ENCODE measurements at places on chromosomes 7 and 10.

- no peak for DNase-seq
Observed at GRCh38 chr10:15137636-15138035, 30.9 kb downstream of the NMT2 start.

DNA sequence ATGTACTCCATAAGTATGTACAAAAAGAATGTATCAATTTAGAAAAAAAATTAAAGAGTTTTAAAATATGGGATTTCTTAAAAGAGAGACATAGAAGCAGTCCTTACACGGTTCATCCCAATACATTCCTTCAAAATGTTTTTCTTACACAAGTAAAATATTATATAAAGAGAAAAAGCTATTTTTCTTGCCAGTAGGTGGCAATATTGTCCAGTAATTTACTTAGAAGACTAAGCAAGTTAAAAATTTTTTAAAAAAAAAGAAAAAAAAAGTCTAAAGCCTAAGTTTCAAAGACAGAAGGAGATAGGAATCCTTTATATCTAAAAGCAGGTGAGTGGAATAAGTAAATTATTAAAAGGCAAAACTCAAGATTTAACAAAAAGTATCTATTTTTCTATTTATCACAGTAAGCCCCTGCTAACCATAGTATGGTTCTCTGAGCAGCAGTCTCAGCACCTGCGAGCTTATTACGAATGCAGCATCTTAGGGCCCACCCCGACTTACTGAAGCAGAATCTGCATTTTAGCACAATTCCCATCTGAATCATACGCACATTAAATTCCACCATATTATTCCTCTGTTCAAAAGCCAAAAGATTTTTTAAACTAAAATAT lies 240.6 kb downstream of the DGKI start:
- no peak for DNase-seq

DNA sequence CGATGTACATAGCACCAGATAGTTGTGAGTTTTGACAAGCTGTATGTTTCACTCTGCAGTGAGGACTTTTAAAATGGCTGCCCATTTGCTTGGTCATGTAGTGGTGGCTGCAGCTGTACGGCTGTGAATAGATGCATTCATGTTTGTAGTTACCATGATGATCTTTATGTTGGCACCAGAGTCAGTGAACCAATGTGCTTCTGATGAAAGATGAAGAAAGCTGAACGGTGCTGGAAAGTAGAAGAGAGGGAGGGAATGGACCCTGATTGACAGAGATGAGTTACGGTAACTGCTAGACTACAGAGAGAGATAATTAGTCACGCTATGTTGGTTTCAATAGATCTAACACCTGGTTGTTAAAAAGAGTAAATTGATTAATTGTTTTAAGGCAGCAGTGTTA lies 256.8 kb downstream of the CELF2 start:
- DNase-seq, result no peak

DNA sequence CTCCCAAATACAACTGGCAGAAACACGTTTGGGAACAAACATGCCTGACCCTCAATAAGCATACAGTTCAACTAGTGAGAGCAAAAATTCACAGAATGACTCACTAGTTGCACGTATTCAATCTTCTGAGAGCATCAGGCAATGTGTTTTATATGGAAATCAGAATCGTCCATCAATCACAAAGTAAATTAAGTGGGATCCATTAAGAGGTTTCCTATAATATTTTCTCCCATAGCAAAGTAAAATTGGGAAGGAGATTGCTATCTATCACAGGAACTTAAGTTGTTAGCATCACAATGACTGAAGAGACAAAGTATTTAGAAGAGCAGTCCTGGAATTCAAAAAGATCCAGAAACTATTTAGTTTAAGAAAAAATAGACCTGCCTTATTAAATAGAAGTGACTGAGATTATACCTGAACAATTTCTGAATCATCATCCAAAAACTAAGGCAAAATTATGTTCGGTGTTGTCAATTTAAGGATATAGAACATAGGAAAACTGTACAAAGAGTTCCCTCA lies 28.3 kb downstream of the INHBA start:
- DNase-seq, result no peak

DNA sequence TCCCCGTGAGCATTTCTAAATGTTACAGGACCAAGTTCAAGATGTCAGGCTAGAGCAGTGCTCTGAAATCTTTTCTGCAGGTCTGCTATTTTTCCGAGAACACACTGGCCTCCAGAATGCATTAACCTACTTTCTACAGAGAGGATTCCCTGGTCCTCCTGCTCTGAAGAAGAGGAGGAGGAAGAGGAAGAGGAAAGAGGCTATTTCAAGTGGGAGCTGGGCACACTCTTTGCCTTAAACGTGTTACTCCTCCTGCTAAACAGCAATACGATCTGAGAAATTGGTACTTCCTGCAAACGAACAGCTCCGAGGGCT lies 157.4 kb downstream of the FRMD4A start:
- DNase-seq, result no peak

Data from stimulated activated CD8-positive, alpha-beta memory T cell treated with anti-CD3 and anti-CD28 coated beads, Interleukin-2, amount 100 ng/mL, for 48 hours (primary cell).